ENCODE measurements at places on chromosomes 3 and 15.
A peak's percentile ranks its signal among the peaks of the same experiment; 100 is the strongest.

GRCh38 chr3:179016979-179017670 is 54.5 kb downstream of the ZMAT3 start:
- no peak for DNase-seq
- peaks cover 1% of the 10 kb centered on the region for H3K4me1 ChIP-seq

DNA sequence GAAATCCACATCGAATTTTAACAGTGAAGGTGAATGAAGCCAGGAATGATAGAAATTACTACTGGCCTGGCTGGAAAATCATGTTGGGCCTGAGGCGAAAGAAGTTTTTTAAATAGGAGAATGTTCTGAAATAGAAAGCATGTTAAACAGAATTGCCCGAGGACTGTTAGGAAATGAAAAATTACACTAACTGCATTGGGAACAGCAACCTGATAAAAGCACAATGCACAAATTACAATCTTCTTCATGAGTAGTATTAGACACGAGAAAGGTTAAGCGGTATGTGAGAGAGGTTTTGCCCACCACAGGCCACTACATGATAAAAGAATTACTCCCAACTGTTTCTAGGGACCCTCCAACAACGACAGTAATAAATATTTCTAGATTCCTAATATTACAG is 18.9 kb downstream of the GBE1 start:
- no peaks in the 10 kb centered on the region for H3K27me3 ChIP-seq
- DNase-seq: no peak
- no peaks in the 10 kb centered on the region for H3K36me3 ChIP-seq
- H3K4me1 ChIP-seq: no peaks in the 10 kb centered on the region

- peak; percentile 79 for DNase-seq
- H3K27ac ChIP-seq: peak within 1 kb of the TSS; percentile 86
- no peaks in the 10 kb centered on the region for H3K27me3 ChIP-seq
- H3K4me3 ChIP-seq: peak within 1 kb of the TSS; percentile 94
- peaks cover 47% of the 10 kb centered on the region for H3K4me1 ChIP-seq
Observed at GRCh38 chr3:52238761-52239701, at the start of gene TWF2. TSS of gene TWF2 (minus strand) at chr3:52239158. CDS start at chr3:52239016, 142 bp downstream.

- peaks cover 1% of the 10 kb centered on the region for H3K4me1 ChIP-seq
- no peaks in the 10 kb centered on the region for H3K27me3 ChIP-seq
- no peak for DNase-seq
- H3K36me3 ChIP-seq: no peaks in the 10 kb centered on the region
- H3K4me3 ChIP-seq: no peak overlapping the region
- H3K27ac ChIP-seq: no peak overlapping the region
Observed at GRCh38 chr3:22318325-22318724, 567.3 kb upstream of the ZNF385D start.

DNA sequence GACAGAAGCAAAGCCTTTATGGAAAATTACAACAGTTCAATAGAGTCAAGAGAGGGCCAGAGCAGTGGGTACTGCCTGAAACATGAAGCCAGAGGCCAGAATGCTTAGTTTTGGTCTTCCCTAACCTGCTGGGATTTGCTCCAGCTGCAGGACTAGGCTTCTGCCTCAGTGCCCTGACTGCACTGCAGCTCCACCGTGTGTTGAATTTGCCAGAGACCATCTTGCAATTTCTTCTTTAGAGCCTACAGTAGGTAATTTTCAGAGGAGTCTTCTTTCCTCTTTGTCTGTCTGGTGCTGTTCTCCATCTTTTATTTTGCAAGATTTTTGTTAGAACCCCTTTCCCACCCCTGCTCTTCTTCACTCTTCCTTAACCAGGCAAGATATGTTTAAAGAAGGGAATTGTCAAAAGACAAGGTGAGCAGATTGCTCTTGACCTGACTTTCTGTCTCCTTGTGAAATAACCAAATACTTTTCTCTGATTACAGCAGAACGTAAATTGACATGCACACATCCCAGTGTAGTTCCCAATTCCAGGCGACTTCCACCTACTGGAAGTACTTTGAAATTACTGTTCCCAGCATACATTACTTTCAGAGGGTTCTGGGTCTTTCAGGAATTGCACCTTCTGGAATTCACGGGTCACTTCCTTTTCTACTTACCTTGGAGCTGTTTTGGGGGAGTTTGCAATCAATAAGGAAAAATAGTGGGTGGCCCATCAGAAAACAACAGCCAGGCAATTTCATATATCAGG is 161.2 kb downstream of the MINAR1 start:
- no peak for DNase-seq
- H3K4me3 ChIP-seq: no peak overlapping the region
- H3K27ac ChIP-seq: no peak overlapping the region

DNA sequence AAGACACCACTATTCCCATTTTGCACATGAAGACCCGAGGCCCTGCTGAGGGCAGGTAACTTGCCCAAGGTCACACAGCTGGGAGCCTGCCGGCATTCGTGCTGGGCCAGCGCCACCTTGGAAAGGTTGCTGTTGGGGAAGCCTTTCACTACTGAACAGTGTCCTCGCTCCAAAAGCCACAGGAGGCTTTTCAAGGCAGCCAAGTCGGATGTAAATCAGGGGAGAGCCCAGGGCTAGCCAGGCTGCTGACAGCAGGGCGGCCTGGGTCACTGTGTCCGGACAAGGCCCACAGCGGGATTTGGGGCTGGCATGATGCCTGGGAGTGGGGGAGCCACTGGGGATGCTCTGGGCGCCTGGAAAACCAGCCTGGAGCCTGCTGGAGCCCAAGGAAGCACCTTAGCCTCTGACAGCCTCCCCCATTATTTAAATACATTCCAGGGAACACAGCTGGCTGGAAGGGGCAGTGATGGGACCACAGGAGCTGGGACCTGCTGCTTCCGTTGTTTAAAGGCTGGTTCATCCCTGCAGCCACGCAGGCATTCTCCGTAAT is 10.5 kb downstream of the SLC6A6 start:
- H3K4me3 ChIP-seq: no peak overlapping the region
- peaks cover 20% of the 10 kb centered on the region for H3K36me3 ChIP-seq
- H3K27ac ChIP-seq: peak overlapping the region; percentile 49

DNA sequence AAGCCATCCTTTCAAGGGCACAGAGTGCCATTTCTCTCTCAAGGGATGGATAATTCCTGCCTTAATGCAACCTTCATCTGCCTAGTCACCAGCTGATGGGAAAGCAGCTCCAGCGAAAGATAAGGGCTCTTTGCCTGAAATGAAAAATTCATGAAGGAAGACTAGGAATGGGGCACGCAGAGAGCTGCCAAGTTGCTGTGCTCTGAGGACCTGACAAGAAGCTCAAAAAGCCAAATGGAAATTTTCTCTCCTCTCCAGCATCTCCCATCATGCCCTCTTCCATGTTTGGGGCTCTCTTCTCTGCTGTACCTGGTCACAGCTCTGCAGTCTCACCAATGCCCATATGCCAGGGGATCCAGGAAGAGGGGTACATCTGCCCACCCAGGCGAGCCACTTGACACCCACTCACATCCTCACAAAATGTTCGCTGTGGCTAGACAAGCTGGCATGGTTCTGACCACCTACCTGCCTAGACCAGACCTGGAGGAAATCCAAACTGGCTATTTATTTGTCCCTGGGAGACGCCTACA is 29.3 kb upstream of the ABHD2 start:
- no peaks in the 10 kb centered on the region for H3K4me1 ChIP-seq
- no peaks in the 10 kb centered on the region for H3K36me3 ChIP-seq
- H3K4me3 ChIP-seq: no peak overlapping the region
- peaks cover 8% of the 10 kb centered on the region for H3K27me3 ChIP-seq
- H3K27ac ChIP-seq: no peak overlapping the region
- no peak for DNase-seq

GRCh38 chr3:180835501-180835900 is 77.0 kb upstream of the FXR1 start:
- H3K27me3 ChIP-seq: no peaks in the 10 kb centered on the region
- DNase-seq: no peak
- H3K4me3 ChIP-seq: no peak overlapping the region
- no peaks in the 10 kb centered on the region for H3K4me1 ChIP-seq
- H3K36me3 ChIP-seq: no peaks in the 10 kb centered on the region

GRCh38 chr15:67083135-67083762 is 17.8 kb downstream of the SMAD3 start:
- H3K4me3 ChIP-seq: no peak overlapping the region
- DNase-seq: no peak
- H3K27me3 ChIP-seq: no peaks in the 10 kb centered on the region
- H3K4me1 ChIP-seq: peaks cover 15% of the 10 kb centered on the region

GRCh38 chr3:51500632-51501131 is 867 bp upstream of the DCAF1 start:
- peaks cover 1% of the 10 kb centered on the region for H3K4me1 ChIP-seq
- H3K27ac ChIP-seq: peak overlapping the region; percentile 70

- no peak overlapping the region for H3K27ac ChIP-seq
- H3K4me3 ChIP-seq: no peak overlapping the region
- H3K27me3 ChIP-seq: no peaks in the 10 kb centered on the region
- DNase-seq: peak; percentile 36
- H3K36me3 ChIP-seq: peaks cover 20% of the 10 kb centered on the region
Observed at GRCh38 chr15:71218272-71218805, 103.1 kb downstream of the THSD4 start.

DNA sequence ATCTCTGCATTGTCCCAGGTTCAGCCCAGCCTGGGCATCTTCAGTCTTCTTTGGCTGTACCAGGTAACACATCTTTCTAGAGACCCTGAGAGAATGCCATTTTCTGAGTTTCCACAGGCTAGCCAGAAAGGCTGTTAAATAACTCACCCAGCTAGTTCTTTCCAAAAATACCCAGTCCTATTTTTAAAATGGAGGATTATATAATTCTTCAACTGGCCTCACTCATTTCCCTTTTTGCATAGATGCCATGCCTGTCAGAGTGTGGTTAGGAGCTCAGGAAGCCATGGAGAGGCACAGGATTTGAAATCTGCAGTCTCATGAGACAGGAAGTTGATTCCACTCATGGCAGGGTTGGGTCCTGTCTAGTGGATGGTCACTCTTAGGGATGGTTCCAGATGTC is 39.8 kb downstream of the CEMIP start:
- H3K36me3 ChIP-seq: peaks cover 97% of the 10 kb centered on the region
- H3K4me1 ChIP-seq: no peaks in the 10 kb centered on the region

GRCh38 chr3:16262174-16262573 is 2.6 kb downstream of the DPH3 start:
- no peaks in the 10 kb centered on the region for H3K27me3 ChIP-seq
- H3K27ac ChIP-seq: no peak overlapping the region
- H3K4me3 ChIP-seq: no peak overlapping the region
- peaks cover 2% of the 10 kb centered on the region for H3K4me1 ChIP-seq
- H3K36me3 ChIP-seq: peaks cover 47% of the 10 kb centered on the region
- no peak for DNase-seq

GRCh38 chr15:37931321-37931720 is 3.1 kb upstream of the TMCO5A start:
- H3K36me3 ChIP-seq: no peaks in the 10 kb centered on the region
- no peaks in the 10 kb centered on the region for H3K4me1 ChIP-seq
- peaks cover 4% of the 10 kb centered on the region for H3K27me3 ChIP-seq
- no peak overlapping the region for H3K4me3 ChIP-seq
- no peak for DNase-seq

Measured in mesenchymal stem cell (in vitro differentiated cells and primary cell).